ENCODE measurements at places on chromosomes 3 and 15.

DNA sequence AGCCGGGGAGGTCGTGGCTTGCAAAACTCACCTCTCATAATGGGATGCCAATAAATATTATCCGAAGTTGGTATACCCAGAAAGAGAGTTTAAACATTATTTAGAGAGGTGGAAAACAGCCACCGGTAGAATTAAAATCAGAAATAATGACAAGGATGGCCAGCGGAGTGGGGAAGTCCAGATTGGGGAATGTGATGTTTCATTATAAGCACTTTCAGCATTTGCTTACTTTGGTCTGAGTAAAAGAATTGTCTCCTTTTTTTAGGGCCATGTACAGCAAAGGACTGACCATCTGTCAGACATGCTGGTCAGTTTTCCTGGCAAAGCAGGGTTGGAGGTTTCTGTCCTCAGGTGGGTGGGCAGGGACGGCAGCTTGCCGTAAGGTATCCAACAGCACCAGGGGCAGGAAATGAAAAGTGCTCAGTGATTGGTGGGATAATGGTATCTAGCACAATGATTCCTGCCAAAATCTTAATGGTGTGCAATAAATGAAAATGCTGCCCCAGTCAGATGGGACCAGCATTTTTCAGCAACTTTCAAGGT is 24.3 kb downstream of the APBA2 start:
- DNase-seq: no peak

DNA sequence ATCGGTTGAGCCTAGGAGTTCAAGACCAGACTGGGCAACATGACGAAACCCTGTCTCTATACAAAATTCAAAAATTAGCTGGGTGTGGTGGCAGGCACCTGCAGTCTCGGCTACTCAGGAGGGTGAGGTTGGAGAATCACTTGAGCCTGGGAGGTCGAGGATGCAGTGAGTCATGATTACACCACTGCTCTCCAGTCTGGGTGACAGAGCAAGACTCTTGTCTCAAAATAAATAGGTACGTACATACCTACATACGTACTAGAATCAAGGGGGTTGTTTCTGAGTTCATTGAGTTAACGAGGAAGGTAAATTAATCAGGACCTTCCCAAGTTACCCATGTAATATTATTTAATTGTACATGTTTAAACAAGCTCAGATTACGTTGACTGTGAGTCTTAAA is 97.5 kb downstream of the CHL1 start:
- DNase-seq: no peak

GRCh38 chr15:56667517-56667916 is 65.8 kb downstream of the ZNF280D start:
- no peak for DNase-seq

GRCh38 chr3:181729341-181729869 is 17.7 kb downstream of the SOX2 start:
- DNase-seq: no peak

GRCh38 chr3:112013784-112014143 is 15.0 kb downstream of the TAGLN3 start:
- no peak for DNase-seq

DNA sequence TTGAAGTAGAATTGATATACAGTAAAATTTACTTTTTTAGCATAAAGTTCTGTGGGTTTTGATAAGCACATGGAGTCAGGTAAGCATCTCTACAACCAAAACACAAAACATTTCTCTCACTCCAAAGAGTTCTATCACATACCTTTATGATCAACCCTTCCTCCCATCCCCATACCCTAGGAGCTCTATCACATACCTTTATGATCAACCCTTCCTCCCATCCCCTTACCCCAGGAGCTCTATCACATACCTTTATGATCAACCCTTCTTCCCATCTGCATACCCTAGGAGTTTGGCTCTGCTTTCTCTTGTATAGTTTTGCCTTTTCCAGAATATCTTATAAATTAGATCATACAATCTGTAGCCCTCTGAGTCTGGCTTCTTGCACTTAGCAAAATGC is 315.1 kb downstream of the ROBO2 start:
- DNase-seq: no peak

GRCh38 chr3:73621388-73621787 is 3.4 kb downstream of the PDZRN3 start:
- DNase-seq: no peak

GRCh38 chr3:195059471-195060216 is 211.3 kb downstream of the XXYLT1 start:
- DNase-seq: no peak

GRCh38 chr15:46576646-46577395 is 942.0 kb downstream of the SQOR start:
- no peak for DNase-seq

DNA sequence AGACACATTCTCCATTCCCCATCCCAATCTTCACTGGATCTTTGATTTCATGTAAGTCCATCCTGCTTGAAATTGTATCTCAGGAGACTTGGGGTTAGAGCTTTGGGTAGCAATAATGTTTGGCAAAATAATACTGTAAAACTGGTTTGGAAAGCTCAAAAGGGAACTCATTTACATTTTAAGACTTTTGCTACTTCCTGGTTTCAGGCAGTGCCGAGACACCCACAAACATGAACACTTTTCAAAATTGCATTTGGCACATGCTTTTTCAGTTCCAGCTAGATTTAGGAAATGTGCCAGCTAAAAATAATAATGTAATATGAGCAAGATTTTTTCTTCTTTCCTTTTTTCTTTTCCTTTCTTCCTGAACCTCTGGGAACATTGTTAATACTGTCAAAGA is 145.7 kb upstream of the CBLB start:
- DNase-seq: no peak

DNA sequence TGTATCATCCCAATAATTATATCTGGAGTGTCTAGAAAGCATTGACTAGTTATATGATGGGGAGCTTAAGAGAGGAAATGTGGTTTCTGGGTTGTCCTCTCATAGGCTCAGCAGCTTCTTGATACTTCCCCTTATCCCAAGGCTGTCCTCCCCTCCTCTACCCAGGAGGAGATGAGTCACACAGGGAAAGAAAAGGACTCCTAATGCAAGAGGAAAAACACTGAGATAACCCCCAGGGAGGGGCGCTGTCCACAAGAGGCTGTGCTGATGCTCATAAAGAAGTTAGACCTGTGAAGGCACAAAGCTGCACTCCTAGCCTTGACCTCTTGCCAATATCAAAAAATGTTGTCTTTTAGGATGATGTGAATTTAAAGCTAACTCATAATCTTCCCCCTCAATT is 28.8 kb upstream of the GYG1 start:
- peak; percentile 79 for DNase-seq

DNA sequence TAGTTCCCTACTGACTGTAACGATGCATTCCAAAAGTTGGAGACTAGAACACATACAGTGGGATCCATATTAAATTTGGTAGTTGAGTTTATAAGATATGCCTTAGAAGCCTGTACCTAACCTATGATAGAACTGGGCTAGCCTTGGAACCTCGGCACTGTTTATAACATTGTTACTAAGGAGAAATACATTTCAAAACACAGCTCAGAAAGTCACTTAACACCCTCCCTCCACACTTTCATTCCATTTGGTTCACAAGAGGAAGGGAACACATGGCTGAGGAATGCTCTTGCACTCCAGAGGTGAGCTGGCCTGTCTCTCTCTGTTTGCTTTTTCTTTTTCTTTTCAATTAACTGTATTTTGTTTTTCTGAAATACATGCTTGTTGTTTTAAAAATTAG is 48.7 kb upstream of the TSC22D2 start:
- DNase-seq: no peak

- DNase-seq: no peak
Observed at GRCh38 chr3:64815195-64815631, 127.4 kb upstream of the ADAMTS9 start.

GRCh38 chr3:55466526-55466925 is 20.6 kb downstream of the WNT5A start:
- no peak for DNase-seq

GRCh38 chr3:170982733-170983132 is 43.8 kb downstream of the SLC2A2 start:
- DNase-seq: no peak

GRCh38 chr3:55486101-55486856 is 827 bp downstream of the WNT5A start:
- DNase-seq: no peak

- DNase-seq: no peak
Observed at GRCh38 chr3:107208796-107209195, 168.4 kb upstream of the CCDC54 start.

DNA sequence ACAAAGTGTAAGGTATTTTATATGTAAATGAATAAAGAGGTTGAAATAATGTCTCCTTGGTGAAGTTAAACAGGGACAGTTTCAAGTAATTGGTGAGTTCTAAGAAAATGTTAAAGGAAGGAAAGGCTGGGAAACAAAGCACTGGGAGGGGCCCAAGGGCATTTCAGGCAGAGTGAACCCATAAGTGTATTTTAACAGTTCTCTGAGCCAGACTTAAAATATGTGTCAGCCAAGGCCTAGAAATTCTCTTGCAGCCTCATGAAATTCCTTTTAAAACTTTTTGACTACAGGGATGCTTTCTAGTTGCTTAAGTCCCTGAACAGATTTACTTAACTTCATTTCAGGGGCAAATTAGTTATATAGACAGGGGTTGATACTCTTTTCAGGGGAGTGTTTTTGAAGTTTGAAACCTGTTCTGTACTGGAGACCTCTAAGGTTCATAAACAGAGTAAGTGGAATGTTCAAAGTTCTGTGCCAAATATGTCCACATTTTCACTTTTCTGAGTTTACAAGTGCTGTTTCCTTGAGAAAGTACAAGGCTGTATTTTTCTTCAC is 77.6 kb downstream of the GALK2 start:
- DNase-seq: no peak

DNA sequence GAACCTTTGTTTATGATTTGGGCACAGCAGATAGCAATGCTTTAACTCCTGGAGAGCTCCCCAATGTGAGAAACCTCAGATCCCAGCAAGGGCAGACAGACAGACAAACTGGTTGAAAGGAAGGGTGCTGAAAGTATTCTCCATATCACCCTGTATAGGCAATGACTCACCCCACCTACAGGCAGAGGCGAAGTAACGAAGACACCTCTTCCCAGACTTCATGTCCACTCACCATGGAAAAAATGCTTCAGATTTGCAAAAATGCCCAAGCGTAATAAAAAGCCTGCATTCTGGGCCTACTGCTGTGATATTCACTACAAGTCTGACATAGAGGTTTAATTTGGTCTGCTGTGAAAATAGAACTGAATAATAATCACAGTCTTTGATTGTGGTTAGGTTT is 50.5 kb downstream of the THBS1 start:
- DNase-seq: no peak

- no peak for DNase-seq
Observed at GRCh38 chr15:22815766-22816165, 22.7 kb upstream of the NIPA2 start.

- peak; percentile 32 for DNase-seq
Observed at GRCh38 chr15:94322141-94322540, 90.8 kb downstream of the MCTP2 start.

Measured in KBM-7 (cell line).